ENCODE measurements at places on chromosomes 4 and X.

DNA sequence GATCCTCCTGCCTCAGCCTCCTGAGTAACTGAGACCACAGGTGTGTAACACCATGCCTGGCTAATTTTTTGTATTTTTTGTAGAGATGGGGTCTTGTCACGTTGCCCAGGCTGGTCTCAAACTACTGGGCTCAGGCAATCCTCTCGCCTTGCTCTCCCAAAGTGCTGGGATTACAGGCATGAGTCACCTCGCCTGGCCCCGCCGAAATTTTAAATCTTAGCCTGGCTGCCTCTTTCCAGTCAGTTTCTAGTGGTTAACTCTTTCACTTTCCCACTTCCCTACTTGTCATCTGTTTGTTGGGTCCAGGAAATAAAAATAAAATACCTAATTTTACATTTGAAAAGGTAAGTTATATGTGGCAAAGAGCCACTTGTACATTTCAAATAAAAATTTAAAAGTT is 62.4 kb downstream of the TMEM165 start:
- DNase-seq: no peak

DNA sequence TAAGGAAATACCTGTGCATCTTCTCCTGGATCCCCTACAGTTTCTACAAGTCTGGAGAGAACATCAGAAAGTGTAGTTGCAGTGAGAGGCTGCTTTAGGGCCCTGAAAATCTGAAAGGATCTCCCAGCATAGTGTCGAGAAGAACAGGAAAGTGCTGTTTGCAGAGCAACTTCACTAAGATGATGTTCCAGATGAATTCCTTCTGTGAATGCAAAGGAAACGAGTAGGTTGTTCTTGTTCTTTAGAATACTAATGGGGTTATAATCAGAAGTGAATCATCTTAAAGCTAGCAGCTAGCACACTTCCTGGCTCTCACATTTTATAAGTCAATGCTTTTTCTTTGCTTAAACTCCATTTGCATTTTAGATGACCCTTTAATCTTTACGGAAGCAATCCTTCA is 53.7 kb downstream of the ZAR1 start:
- DNase-seq: no peak

- DNase-seq: no peak
These were observed 68.7 kb upstream of the TAB3 start for GRCh38 chrX:30957753-30958152.

GRCh38 chr4:15443371-15444160 is 15.7 kb downstream of the C1QTNF7 start:
- DNase-seq: no peak

GRCh38 chr4:89837385-89837992 is 528 bp upstream of the SNCA start:
- DNase-seq: peak; percentile 52

- DNase-seq: no peak
These were observed 511.4 kb upstream of the ARX start for GRCh38 chrX:25527156-25527555.

DNA sequence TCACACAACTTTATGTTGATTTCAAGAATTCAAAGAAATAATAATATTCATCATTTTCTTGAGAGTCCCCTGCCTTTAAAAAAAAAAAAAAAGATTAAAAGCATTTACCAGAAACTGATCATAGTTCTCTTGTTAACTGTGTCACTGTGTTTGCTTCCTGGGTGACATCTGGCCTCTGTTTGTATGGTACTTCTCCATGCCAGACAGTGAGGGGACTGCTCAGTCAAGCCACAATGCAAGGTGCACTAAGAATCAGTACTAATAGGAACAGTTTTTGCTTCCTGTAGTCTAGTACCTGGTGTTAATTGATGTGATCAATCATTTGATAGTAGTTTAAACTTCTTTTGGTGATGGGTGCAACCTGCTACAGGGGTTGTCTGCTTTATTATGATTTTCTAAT is 77.5 kb downstream of the PHOX2B start:
- no peak for DNase-seq

DNA sequence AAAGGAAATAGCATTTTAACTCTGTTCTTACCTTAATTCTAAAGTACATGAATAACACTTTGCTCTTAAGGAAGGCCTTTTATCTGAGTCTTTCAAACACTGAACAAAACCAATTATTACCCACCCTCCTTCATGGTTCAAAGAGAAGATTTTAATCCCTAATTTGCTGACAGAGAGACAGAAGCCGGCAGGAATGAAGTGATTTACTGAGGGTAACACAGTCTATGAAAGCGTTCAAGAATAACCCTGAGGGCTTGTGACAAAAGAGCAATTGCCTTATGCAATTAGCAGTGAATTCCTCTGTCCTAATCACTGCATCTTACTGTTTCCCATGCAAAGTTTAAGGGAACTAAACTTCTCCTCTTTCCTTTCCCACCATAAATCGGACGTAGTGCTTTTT is 144.1 kb downstream of the PACRGL start:
- DNase-seq: no peak

GRCh38 chr4:25970226-25970675 is 56.2 kb downstream of the SMIM20 start:
- DNase-seq: no peak

DNA sequence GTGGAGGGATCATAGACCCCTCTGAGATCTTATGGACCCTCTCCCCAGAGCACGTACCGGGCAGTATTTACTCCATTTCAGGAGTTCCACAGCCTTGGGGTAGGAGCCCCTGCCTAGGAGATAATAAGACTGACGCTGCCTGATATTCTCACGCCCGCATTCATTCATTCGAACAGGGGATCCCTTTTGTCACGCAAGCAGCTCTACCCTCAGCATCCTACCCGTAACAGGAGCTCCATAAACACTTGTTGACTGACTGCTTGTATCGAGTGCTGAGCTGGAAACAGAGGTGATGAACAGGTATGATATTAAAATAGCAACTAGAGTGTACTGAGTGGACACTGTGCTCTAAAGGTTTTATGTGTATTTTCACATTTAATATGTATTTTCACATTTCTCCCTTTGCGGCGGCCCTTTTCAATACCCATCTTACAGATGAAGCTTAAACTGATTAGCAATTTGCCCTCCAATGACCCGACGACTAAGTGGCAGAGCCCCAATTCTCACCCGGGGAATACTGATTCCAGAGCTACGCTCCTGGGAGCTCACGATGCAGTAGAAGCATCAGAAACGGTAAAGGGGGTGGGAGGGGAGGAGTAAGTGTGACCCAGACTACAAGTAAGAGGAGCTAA is 888 bp downstream of the RAB28 start:
- peak; percentile 9 for DNase-seq

DNA sequence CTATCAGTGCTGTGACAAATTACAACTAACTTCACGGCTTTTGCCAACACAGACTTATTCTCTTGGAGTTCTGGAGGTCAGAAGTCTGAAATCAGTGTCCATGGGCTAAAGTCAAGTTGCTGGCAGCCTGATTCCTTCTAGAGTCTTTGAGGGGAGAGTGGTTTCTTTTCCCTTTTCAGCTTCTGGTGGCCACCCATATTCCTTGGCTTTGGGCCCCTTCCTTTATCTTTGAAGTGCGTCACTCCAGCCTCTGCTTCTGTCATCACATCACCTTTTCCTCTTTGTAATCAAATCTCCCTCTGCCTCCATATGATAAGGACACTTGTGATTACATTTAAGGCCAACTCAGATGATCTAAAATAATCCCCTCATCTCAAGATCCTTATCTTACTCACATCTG is 9.0 kb downstream of the FAM114A1 start:
- DNase-seq: no peak

- DNase-seq: no peak
These were observed 665 bp downstream of the TIGD2 start for GRCh38 chr4:89111833-89112563.

GRCh38 chrX:115564243-115564642 is 3.3 kb downstream of the PLS3 start:
- DNase-seq: no peak

- DNase-seq: no peak
These were observed 72.1 kb downstream of the ARHGEF38 start for GRCh38 chr4:105624530-105624929.

DNA sequence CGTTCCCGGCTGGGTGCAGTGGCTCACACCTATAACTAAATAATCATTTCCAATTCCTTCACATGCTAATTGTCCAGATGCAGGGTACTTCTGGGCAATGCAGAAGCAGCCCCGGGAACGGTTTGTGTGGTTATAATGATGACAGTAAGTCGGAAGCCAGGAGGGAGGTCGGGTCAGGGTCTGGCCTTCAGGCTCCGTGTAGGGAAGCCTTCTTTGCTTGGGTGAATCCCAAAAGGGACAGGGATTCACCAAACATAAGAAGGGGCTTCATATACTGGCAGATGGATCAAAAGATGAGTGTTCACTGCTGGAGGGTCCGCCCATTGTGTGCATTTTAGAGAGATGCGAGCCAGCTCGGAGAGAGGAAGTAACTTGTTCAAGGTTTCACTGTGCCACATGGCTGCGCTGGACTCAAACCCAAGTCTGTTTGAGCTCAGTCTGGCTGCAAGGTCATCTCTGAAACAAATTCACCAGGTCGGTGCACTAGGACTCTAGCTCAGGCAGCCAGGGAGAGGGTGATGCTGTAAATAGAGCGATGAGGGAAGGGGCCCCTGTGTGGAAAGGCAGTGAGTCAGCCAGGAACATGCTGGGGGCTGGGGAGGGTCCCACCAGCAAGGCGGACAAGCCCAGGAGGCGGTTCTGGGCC is 4.8 kb upstream of the KIAA0232 start:
- no peak for DNase-seq

GRCh38 chr4:112510291-112511092 is 5.5 kb downstream of the NEUROG2 start:
- no peak for DNase-seq

DNA sequence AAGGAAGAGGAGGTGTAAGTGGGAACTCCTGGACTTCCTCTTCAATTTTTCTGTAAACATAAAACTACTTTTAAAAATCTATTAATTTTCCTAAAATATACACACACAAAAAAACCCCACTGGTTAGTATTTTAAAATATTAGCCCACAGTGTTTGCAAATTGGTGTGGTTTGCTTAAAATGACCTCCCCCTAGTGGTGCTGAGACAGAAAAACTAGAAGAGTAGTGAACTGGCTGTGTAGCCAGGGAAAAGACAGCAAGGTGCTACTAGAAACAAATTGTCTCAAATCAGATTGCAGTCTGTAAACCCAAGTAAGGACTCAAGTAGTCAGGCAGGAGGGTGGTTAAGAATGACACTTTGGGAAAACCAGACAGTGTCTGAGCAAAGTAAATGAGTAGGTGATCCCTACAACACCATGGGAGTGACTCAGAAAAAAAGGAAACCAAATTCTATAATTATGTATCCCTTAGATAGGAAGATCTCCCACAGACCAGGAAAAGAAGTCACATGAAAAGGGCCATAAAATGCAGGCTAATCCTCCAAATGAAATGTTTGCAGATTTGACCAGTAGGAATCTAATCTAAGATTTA is 26.0 kb downstream of the AMTN start:
- no peak for DNase-seq

- DNase-seq: no peak
These were observed 11.4 kb upstream of the MCUB start for GRCh38 chr4:109548655-109549054.

DNA sequence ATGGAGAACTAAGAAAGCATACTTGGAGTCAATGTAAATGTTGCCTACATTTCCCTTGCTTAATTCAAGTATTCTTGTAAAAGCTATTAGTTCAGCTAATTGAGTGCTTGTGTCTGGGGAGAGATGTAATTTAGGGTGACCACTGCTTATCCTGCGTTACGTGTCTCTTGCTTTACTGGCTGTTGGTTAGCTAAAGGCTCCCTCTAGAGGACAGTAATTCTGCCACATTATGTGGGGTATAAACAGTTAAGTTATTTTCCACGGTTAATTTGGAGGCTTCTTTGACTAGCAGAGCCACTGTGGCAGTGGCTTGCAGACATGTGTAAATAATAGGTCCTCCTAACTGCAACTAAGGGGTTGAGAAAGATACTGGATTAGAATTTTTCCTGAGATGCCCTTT is 25.3 kb upstream of the NAF1 start:
- DNase-seq: no peak

DNA sequence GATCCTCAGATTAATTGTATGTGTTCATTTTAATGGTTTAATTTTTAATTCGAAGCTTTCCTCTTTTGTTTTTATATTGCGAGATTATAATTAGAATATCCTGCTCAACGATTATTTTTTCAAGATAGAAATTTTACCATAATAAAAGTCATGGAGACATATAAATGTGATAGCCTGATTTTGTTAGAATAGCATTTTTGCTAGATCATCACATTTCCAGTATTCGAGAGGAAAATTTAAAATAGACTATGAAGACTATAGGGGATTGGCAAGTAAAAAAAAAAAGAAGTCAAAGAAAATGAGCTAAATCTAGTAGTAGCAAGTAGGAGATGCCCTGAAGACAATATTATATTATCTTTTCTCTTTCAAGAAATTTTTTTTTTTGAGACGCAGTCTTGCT is 60.6 kb downstream of the TENM3 start:
- DNase-seq: no peak

GRCh38 chrX:149495573-149496071 is 9.5 kb downstream of the IDS start:
- DNase-seq: no peak

- DNase-seq: no peak
These were observed 321.3 kb downstream of the GALNTL6 start for GRCh38 chr4:172134521-172134920.

GRCh38 chr4:62135565-62136156 is 935.5 kb downstream of the ADGRL3 start:
- DNase-seq: no peak

- no peak for DNase-seq
These were observed 98.0 kb upstream of the STIM2 start for GRCh38 chr4:26762650-26763049.

GRCh38 chr4:98749206-98749605 is 90.8 kb upstream of the TSPAN5 start:
- no peak for DNase-seq

DNA sequence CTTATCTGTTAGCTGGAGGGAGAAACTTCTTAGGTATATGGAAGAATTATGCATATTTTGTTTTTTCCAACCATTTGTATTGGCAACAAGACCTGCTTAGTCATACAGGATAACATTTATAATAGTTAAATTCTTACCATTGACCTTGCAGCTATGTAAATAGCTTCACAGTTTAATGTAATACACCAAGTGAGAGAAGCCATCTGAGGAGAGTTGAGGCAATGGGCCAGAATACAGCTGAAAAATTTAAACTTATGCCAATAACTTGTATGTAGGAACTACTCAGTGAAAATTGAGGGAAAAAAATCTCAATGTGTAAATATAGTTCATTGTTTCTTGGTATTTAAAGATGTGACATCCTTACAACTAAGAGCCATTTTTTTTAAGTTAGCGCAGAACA is 273.5 kb downstream of the DACH2 start:
- DNase-seq: no peak

- DNase-seq: no peak
These were observed 48.3 kb downstream of the ZAR1 start for GRCh38 chr4:48538358-48538757.

GRCh38 chr4:3376266-3376665 is 65.5 kb upstream of the HGFAC start:
- DNase-seq: no peak

GRCh38 chr4:158938220-158939044 is 164.4 kb upstream of the RAPGEF2 start:
- no peak for DNase-seq

All from BE2C (cell line).